ENCODE measurements at places on chromosomes 6 and 20.

DNA sequence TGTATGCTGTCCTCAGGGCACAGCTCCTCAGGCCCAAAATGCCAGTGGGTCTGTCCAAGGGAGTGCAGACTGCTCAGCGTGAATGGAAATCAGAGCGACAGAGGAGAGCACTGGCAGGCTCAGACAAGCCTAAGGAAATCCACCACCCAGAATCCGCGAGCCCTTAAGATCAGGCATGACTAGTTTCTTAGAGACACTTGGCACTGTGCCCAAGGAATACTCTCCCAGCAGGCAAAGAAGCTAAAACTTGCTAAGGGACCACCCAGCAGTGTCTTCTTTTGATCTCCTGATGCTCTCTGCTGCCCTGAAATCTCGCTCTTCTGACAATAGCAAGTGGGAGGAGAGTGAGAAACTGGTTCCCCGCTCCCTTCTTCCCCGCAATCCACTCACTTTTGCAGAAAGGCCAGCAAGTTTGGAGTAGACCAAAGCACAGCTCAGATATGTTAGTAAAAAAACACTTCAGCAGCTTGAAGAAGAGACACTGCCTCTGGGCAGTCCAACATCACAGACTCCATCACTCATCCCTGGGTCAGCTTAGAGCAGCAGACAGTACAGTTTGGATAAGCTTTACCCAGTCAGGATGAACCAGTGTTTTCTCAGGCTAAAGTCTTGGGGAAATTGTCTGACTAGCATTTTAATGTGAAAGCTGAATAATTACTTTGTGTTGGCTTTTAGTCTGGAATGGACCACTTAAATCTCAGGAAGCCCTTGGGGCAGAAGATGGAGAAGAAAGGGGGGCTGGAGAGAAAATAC is 32.4 kb downstream of the TRAF3IP2 start:
- DNase-seq, result no peak

DNA sequence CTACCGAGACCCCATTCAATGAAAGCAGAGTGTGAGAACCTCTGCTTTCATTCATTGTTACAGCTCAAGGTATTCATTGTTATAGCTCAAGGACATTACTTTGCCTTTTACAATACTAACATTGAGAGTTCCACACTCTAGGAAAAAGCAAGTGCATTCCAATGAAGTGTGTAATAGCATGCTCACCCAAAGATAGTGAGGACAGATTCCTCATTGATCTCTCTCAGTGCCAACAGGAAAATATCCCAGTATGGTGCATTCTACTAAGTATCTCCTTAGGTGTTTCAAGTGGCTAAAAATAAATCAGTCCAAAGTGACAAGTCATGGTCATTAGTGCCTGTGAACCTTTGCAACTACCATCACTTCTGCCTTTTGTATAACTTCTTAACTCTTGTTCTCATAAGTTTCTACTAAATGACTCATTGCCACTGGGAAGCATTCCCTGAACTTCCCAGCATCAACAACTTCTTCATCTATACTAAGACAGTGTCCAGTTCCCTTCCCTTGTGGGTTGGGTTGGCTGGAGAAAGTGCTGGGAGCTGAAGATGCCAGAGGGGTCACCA is 140.7 kb upstream of the STXBP5 start:
- no peak for DNase-seq

DNA sequence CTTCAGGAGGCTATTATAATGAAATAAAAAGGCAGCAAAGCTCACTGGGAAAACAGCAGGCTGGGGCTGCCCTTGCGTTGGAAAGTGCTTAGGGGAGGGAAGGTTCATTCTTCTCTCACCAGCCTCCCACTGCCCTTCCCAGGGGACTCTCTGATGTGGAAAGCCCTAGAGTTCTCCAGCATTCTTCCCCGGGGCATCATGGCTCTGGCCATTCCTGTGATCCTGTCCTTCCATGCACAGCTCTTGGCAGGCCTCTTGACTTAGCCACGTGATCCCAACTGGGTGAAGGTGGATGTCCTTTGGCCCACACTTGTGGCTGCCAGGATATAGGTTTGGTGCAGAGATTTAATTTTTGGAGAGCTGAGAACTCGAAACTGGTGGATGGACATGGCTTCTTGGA is 58.0 kb upstream of the ZNF831 start:
- DNase-seq, result no peak

DNA sequence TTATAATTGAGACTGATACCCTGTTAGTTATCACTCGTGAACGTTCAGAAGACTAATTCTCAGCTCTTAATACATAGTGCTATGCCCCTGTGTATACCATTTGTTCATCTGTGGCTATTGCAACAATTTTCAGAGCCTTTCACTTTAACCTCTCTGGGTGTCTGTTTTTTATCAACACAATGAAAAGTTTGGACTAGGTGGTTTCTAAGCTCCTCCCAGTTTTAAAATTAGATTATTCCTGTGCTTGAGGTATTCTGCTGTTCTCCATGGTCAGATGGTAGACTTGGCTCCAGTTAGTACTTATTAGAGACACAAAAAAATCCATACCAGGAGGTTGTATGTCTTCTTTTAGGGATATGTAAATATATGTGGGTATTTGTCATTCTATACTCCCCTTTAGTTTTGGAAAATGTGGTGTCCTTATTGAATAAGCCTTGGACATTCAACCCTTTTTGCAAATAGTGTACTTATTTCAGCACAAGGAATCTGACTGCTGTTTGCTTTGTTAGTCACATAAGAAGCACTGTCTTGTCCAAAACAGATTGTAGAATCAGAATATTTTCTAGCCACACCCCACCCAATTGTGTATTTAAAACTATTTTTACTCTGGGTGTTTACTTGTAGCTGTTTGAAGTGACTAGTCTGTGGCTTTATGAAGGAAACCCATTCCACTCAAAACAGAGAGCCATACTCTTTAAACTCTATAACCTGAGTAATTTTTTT is 2.0 kb upstream of the COL10A1 start:
- no peak for DNase-seq

GRCh38 chr20:53919886-53920285 is 150.5 kb downstream of the BCAS1 start:
- no peak for DNase-seq

DNA sequence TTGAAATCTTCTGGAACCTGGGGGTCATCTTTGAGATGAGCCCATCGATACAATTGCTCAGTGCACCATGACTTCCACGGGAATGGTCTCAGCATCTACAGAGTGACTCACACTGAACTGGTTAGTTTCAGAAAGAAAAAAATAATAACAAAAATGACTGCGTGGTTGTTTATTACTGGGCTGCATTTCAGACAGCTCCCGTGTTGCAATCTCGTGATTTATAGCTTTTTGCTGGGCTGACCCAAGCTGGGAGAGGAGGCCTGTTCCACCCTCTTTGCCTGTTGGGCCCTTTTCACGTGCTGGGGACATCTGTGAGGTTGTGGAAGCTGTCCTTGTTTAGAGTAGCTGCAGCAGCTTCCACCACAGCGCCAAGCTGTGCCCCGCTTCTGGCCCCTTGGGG is 225.5 kb downstream of the BMP7 start:
- no peak for DNase-seq

- peak; percentile 49 for DNase-seq
Observed at GRCh38 chr20:63183422-63184146, 32.3 kb downstream of the YTHDF1 start.

DNA sequence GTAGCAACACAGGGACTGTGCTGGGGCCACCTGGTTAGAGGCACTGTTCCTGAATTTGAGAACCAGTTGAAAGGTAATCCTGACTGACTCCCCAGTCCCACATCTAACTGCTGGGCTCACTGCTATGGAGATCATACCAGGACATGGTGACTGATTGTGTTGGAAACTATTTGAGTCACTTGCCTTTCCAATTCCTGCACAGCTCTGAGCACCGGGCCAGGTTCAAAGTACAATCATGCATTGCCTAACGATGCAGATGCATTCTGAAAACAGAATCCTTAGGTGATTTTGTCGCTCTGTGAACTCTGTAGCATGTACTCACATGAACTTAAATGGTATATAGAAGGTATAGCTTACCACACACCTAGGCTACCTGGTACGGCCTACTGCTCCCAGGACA is 215.3 kb downstream of the BMP7 start:
- no peak for DNase-seq

DNA sequence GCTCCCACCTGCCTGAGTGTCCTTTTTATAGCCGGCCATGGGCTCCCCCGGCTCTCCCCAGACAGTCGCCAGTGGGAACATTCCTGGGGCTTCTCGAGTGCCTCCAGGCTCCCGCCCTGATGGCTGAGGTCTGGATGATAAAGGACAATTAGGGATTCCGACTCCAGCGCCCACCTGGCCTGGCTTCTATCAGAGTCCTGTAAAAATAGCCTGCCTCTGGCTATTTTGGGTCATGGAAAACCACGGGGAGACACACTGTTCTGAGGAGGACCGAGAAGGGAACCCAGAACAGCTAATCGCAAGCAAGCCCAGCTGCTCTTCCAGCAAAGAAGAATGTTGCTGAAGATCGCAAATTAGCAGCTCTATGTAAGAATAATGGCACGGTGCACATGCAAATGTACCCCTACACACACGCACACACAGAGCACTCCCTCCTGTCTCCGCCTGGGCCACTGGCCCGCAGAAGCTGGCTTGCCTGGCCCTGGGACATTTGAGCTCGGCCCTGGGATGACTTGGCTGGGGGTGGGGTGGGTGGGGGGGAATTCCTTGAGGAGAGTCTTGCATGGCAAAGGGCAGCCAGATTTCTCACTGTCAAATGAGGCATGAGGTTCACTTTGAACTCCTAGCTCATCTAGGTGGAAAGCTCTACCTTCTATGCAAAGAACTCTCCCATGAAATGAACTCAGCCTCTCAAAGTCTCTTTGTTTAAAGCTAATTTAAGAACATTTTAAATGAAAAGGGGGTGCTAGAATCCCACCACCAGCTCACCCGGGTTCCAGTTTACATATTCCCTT is 55.3 kb downstream of the CTCFL start:
- no peak for DNase-seq

- DNase-seq, result no peak
Observed at GRCh38 chr6:76057469-76057868, 15.0 kb downstream of the IMPG1 start.

DNA sequence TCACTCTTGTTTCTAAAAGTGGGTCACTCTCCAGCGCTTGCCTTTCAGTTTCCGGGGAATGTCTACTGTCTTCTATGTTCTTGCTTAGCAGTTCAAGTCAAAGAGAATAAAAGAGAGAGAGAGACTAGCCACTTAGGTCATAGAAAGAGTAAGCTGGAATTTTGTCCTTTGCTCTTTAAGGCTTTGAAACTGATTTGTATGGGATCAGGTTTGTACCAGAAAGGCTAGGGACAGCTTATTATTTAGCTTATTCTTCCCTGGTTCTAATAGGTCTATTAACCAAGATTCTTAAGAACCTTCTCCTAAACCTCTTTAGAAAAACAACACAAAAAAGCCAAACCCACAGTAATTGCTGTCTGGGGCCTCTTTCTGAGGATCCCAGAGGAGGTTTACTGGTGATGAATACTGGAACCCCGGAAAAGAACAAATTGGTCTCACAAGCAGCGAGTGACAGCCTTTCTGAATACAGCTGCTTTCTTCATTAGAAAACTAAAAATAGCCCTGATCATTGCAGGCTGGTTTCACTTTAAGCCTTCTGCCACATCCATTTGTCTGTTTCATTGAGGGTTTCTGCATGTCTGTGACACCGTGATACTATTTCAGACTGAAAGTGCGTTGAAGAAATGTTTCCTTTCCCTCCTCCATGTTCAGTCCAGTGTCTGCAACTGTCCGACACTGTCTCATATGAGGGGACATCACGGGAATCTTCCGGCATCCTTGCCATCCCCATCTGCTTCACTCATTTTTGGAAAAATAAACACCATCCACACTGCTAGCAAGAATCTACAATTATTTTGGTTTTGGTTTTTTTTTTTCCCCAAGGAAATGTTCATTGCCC is 75.1 kb upstream of the ATXN1 start:
- DNase-seq, result no peak

GRCh38 chr6:97040355-97040860 is 115.9 kb downstream of the KLHL32 start:
- no peak for DNase-seq

- no peak for DNase-seq
Observed at GRCh38 chr20:51532577-51533191, 9.8 kb downstream of the NFATC2 start.

DNA sequence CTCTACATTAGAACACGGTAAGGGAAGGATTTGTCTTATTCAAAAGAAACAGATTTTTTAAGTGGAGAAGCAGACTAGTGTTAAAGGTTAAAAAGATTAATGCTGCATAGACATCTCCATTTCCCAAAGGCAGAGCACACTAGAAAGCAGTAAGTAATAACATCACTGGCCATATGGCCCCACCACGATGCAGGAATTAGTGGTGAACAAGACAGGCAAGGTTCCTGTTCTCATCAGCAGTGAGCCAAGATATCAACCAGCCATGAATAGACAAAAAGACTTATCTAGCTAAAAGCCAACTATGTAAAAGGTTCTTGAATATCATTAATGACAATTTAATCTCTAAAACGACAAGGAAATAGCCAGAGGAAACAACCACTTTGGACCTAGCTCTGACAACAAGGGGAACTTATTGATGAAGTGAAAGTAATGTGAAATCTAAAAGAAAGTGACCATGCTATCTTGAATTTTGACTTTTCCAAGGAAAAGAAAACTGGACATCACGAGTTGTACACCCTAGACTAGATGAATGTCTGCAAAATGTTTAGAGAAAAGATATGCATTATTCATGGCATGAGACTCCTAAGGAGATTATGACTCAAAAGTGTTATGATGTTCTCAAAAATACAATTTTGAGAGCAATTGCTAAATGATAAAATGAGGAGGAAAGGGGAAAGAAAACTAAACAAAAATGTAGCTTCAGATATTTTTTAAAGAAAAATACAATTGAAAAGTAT is 157.9 kb upstream of the STXBP5 start:
- DNase-seq, result no peak

- DNase-seq, result no peak
Observed at GRCh38 chr6:35199866-35200265, 13.9 kb upstream of the SCUBE3 start.

- DNase-seq, result no peak
Observed at GRCh38 chr6:42694586-42694985, 27.8 kb downstream of the PRPH2 start.

DNA sequence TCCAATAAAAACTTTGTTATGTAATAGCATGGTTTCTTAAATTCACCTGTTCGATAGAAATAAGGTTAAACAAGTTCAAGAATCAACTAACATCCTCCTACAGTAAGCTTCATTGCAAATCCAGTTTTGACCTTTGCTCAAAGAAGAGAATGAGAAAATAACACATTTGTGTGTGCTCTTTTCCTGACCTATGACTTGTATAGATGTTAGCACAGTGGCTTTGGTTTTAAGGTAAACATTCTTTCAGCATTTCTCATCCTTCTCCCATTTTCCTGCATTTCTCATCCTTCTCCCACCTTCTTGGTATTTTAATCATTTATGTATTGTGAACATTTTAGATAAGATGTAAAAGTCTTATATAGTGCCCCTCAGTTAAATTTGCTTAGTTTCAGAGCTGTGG is 73.9 kb downstream of the PLCB1 start:
- no peak for DNase-seq

GRCh38 chr20:50290112-50290511 is 99.5 kb downstream of the CEBPB start:
- DNase-seq, result no peak

- no peak for DNase-seq
Observed at GRCh38 chr6:144644776-144645175, 359.6 kb downstream of the UTRN start.

- no peak for DNase-seq
Observed at GRCh38 chr6:123169774-123170095, 173.7 kb downstream of the CLVS2 start.
